SK-N-SH treated with all-trans-retinoic acid at 6 μM for 48 hours (cell line): ENCODE measurements at places on chromosomes 2 and 18.

DNA sequence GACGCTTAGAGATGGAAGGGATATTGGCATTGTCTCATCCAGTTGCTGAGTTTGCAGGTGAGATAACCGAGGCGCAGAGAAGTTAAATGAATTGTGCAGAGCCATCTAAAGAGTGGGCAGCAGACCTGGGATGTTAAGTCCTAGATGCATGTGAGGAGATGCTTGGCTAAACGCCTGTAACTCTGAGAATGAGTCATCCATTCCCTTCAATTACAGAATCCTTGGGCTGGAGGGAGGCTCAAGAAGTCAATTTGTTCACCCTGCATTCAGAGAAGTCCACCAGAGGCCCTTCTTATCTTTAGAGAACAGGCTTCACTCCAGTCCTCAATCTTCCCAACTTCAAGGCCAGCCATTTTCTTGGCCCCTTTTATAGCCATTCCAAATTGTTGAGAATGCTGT lies 1.6 kb downstream of the EHD3 start:
- ATAC-seq, result peak; percentile 47

DNA sequence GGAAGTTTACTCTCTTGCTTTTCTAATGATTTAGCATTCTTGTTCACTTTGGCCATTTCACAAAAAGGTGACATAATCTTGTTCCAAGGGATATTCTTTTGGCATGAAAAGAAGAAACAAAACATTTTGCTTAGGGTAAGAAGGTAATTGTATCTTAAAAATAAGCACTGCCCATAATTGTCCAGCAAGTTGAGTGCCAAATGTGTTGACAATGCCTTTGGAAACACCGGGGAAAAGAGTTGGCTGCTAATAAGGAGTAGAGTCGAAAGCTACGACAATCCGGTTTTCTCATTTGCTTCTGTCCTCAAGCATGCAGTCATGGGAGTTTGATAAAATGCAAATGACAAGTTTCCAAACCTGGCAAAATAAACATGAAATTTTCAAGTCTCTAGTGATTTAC lies 27.3 kb downstream of the ITGAV start:
- no peak for ATAC-seq

- ATAC-seq, result no peak
Observed at GRCh38 chr18:47731276-47731675, 199.2 kb downstream of the SMAD2 start.

DNA sequence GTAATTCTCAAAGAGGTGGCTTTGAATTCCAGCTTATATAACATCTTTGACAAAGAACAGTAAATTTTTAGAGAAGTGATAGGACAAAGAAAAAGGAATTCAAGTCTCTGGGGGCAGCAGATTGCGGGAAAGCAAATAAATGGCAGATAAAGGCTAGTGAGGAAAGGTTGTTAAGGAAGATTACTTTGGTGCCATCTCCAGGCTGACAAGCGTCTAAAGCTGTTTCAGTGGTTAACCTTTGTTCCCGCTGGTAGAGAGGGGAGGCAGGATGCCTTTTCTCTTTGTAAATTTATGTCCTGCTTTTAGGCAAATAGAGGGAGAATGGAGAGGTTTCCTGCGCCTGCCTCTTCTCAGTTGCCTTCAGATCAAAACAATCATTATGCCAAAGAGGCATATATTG lies 431.2 kb upstream of the CHST9 start:
- ATAC-seq, result no peak

GRCh38 chr18:2536063-2536462 lies 35.2 kb downstream of the METTL4 start:
- no peak for ATAC-seq

DNA sequence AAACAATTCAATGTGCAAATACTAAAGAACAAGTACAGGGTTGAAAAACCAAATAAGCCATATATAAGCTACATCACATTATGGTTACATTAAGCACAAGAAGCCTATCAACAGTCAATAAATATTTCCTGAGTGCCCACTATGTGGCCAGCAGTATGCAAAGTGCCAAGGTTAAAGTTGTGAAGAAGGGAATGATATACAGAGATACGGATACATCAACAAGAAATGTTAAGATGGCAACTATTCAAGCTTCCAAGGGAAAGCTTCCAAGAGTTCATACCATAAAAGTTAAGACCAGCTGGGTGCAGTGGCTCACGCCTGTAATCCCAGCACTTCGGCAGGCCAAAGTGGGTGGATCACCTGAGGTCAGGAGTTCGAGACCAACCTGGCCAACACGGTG lies 14.0 kb downstream of the DYM start:
- no peak for ATAC-seq

- no peak for ATAC-seq
Observed at GRCh38 chr2:161019311-161019710, 140.9 kb upstream of the TANK start.

DNA sequence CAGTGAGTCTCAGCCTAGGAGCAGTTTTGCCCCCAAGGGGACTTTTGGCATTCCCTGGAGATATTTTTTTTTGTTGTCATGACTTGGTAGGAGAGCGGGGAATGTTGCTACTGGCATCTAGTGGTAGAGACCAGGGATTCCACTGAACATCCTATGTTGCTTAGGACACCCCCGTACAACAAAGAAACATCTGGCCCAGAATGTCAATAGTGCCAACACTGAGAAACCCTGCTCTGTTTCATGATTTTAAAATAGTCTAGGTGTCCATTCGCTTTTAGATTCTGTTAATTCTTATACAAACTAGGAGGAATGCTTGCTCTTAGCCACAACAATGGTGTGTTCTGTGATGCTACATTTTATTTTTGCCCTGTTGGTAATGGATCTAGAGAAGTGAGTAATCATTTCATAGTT lies 225.8 kb upstream of the SIX3 start:
- ATAC-seq, result peak; percentile 90

GRCh38 chr2:205764270-205764746 lies 82.0 kb downstream of the NRP2 start:
- ATAC-seq, result no peak

- ATAC-seq, result no peak
Observed at GRCh38 chr2:232982926-232983668, 30.0 kb downstream of the NGEF start.

DNA sequence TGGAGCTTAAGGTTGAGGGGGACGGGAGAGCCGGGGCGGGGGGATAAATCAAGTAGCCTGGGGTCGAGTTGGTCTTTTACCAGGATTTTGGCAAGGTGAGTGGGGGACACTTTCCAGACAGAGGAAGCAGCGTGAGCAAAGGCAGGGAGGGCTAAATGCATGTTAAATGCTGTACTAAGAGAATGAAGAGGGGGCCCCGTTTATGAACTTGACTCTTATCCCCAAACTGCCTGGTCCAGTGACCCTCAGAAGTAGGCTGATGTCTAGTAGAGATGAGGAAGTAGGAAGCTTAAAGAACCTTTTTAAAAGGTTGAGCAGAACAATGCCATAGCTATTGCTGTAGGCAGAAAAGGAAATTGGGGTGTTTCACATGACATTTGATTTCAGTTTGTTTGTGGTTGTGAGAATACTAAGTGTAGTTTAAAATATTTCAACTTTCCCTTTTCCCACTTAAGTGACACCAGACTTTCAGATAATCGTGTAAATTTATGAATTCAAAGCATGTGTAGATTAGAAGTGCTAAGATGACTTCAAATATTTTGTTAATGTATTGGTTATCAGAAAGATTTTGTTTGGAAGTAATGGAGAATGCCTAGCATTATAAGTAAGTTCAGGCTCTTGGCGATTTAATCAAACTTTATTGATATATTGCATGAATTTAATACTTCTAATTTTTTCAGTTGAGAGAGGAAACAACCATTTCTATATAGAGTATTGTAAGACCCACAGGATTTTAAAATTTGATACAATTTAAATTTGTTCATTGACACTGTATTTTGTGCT lies 1.8 kb downstream of the REL start:
- ATAC-seq, result peak; percentile 4; the same call in 2 of the 3 replicates

DNA sequence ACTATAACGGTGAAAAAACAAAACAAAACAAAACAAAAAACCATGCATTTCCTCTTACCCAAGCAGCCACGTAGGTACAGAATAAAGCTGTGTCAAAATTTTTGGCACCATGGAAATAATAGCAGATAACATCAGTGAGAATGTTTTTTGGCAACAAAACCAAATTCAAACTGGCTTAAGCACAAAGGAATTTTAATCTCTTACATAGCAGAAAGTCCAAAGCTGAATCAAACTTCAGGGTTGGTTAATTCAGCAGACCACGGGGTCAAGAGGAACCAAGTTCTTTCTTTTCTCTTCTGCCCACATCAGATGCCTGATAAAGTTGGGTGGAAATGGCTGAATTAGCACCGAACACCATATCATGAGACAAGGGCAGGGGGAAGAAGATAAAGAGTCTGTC lies 129.5 kb downstream of the PAX3 start:
- no peak for ATAC-seq

GRCh38 chr2:222736924-222737323 lies 65.5 kb downstream of the MOGAT1 start:
- no peak for ATAC-seq

DNA sequence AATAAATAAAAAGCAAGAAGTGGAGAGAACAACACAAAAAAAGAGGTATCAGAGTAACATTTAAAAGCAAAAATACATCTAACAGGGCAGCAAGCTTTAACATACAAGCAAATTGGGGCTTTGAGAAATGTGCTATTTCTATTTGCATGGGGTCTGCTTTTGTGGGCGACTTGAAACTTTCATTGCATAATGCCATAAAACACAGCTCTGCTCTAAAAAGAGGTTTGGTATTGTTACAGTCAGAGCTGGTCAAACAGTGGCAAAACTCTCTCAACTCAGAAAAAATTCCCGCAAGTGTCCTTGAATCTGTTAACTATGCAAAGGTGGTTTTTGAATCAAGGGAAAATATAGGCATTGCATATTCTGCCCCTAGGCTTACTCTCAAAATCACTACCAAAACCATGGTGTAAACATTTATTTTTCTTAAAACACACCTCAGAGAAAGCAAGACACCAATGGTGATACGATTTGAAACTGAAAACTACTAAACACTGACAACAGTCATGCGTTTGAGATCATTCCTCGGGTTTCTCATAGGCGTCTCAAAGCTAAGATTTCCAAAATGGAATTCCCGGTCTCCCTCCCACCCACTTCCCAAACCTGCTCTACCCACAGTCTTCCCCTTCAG lies 45.5 kb downstream of the RNF152 start:
- no peak for ATAC-seq

- ATAC-seq, result no peak
Observed at GRCh38 chr18:12302391-12303147, 5.5 kb upstream of the TUBB6 start.

DNA sequence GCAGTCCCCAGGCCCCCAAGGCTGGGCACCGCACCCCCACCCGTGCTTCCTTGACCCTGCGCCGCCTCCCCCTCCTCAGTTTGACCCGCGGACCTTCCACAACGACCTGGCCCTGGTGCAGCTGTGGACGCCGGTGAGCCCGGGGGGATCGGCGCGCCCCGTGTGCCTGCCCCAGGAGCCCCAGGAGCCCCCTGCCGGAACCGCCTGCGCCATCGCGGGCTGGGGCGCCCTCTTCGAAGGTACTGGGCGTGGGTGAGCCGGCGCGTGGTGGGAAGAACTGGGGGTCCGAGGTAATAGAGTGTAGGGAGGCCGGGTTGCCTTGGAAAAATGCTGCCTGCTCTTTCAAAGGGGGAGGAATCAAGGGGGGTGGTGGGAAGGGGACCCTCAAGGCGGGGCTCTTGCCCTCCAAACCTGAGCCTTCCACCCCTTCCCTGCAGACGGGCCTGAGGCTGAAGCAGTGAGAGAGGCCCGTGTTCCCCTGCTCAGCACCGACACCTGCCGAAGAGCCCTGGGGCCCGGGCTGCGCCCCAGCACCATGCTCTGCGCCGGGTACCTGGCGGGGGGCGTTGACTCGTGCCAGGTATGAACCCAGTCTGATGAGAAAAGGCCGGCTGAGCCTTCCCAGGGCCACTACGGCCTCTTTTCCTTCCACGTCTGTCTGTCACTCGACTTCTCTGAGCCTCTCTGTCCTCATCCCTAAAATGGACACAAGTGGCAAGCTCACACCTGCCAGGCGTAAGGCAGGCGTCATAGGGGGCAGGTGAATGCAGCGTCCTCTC lies 2.6 kb downstream of the PRSS56 start:
- no peak for ATAC-seq

DNA sequence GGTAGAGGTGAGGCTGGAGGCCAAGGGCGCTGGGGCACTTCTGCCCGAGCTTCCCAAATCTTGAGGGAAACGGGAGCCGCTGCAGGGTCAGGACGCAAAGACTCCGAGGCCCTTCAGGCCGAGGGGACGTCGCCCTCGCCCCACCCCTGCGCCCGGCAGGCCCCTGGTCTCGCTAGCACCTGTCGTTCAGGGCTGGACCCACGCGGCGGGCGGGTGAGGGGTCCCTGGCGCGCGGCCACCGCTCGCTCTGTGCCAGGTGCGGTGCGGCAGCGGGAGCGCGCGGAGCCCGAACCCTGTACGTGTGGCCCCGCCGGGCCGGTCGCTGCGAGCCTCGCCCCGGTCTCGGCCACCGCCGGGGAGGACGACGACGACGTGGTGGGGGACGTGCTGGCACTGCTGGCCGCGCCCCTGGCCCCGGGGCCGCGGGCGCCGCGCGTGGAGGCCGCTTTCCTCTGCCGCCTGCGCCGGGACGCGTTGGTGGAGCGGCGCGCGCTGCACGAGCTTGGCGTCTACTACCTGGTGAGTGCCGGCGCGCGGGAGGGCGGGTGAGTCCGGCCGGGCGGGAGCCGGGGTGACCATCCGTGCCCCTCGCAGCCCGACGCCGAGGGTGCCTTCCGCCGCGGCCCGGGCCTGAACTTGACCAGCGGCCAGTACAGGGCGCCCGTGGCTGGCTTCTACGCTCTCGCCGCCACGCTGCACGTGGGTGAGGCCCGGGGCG lies 4.9 kb downstream of the ERFE start:
- no peak for ATAC-seq

DNA sequence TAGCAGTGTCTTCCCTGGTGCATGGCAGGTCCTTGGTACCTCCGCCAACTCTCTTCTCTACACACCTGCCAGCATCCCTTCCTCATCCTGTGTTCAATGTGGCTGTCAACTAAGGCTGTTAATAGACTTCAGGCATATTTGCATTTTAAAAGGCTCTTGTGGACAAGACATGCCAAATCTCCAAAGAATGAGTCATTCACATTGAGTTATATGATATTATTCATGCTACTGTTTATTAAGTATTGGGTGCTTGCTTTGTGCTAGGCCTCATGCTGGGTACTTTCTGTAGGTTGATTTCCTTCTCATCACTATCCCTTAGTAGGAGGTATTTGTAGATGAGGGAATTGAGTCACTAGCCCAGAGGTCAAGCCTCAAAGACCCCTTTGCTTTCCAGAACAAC lies 5.2 kb downstream of the MYO1B start:
- no peak for ATAC-seq

DNA sequence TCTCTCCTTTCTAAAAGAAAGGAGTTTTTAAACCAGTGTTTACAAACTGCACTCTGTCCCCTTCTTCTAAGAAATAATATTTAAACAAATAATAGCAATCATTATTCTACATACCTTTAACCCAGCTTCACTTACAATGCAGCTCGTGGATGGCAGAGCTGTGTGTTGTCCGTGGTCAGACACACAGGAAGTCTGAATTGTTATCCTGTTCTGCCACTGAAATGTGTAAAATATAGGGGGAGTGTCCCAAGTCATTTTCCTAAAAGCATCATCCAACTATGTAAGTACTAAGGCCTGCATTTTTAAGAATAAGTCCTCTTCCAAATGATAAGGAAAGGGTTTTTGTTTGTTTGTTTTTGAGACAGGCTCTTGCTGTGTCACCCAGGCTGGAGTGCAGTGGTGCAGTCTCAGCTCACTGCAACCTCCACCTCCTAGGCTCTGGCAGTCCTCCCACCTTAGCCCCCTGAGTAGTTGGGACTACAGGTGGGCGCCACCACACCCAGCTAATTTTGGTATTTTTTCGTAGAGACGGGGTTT lies 2.7 kb upstream of the PPP4R1 start:
- ATAC-seq, result no peak

- no peak for ATAC-seq
Observed at GRCh38 chr2:8669157-8669817, 12.6 kb upstream of the ID2 start.

- no peak for ATAC-seq
Observed at GRCh38 chr2:45851111-45851510, 199.6 kb downstream of the PRKCE start.
